Upper lobe of left lung (tissue), 6 donors: ENCODE measurements at places on chromosomes 1 and 21. TPM values are rescaled to one million over a fixed set of nuclear protein-coding genes. Genes with fewer than 3 reads are reported as not detected.
A peak's percentile ranks its signal among the peaks of the same experiment; 100 is the strongest.

DNA sequence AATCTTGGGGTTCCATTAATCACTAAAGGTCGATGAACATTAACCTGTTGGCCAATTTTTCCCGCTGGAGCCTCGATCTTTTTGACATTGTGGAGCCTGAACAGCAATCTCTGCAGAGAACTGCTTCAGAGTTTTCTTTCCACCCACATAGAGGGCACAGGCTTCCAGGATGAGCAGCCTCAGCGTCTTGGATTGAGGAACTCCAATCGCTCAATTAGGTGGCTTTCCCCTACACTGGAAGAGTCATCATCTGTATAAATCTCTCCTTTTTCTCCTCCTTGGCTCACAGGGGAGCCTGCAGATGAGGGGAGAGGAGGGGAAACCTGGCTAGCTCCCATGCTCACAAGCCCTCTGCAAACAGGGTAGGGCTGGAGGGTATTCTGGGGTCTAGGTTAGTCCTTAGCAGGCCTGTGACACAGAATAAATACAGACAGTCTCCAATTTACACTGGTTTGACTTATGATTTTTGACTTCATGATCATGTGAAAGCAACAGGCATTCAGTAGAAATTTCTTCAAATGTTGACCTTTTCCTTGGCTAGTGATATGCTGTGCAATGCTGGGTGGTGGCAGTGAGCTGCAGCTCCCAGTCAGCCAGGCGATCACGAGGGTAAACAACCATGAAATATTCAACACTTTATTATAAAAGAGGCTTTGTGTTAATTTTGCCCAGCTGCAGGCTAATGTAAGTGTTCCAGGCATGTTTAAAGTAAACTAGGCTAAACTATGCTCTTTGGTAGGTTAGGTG lies 80.8 kb downstream of the PGBD5 start:
- no peak for DNase-seq
- no peaks in the 10 kb centered on the region for H3K4me1 ChIP-seq
- no peaks in the 10 kb centered on the region for H3K36me3 ChIP-seq
- H3K4me3 ChIP-seq = no peak overlapping the region

- no peaks in the 10 kb centered on the region for H3K27me3 ChIP-seq
- H3K36me3 ChIP-seq = no peaks in the 10 kb centered on the region
- H3K4me3 ChIP-seq = no peak overlapping the region
- no peaks in the 10 kb centered on the region for H3K4me1 ChIP-seq
- no peak for DNase-seq
These were observed 144.0 kb downstream of the CNIH3 start for GRCh38 chr1:224760163-224760562.

GRCh38 chr1:91891454-91891853 lies 5.5 kb upstream of the TGFBR3 start:
- peaks cover 4% of the 10 kb centered on the region for H3K4me1 ChIP-seq
- H3K27me3 ChIP-seq = no peaks in the 10 kb centered on the region
- H3K4me3 ChIP-seq = no peak overlapping the region
- no peak for DNase-seq
- H3K36me3 ChIP-seq = no peaks in the 10 kb centered on the region

- DNase-seq = no peak
- H3K36me3 ChIP-seq = peaks cover 6% of the 10 kb centered on the region
- H3K4me3 ChIP-seq = no peak overlapping the region
- no peaks in the 10 kb centered on the region for H3K27me3 ChIP-seq
These were observed 18.1 kb upstream of the PGD start for GRCh38 chr1:10380594-10381275.

DNA sequence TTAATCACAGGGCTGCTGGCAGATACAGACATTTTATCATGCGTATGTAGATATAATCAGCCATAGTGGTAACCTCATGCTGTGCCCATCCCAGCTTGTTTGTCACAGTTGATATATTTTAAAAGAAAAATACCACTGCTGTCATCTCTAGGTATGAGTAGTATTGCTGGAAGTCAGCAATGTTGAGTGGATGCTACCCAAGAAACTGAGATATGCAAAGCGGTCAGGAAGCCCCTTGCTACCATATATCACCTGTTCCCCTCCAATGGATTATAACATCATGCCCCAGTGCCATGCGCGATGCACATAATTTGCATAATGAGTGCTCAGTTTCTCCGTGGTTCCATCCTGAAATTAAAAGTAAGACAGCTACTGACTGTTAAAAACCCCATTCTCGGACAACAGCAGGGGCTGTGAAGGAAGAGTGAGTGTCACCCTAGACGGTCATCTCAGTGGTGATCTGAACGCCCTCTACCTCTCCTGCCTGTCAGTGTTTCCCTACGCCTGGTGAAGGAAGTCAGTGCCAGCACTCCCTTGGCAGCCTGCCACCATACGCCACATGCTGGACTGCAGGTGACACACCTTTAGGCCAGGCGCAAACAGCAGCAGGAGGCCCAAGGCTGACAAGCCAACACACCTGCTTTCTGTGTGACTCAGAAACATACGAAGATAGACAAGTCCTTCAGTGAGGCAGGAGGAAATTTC lies 2.7 kb downstream of the IL10RB start:
- H3K27ac ChIP-seq = peak overlapping the region; percentile 52
- no peak for DNase-seq
- H3K27me3 ChIP-seq = no peaks in the 10 kb centered on the region

GRCh38 chr1:5830771-5831599 lies 161.2 kb downstream of the NPHP4 start:
- no peaks in the 10 kb centered on the region for H3K36me3 ChIP-seq
- H3K4me3 ChIP-seq = no peak overlapping the region
- H3K27me3 ChIP-seq = no peaks in the 10 kb centered on the region
- DNase-seq = peak; percentile 50
- H3K27ac ChIP-seq = no peak overlapping the region

GRCh38 chr1:32873484-32873883 lies 2.8 kb upstream of the FNDC5 start:
- DNase-seq = no peak
- peaks cover 16% of the 10 kb centered on the region for H3K27me3 ChIP-seq
- no peaks in the 10 kb centered on the region for H3K36me3 ChIP-seq
- H3K4me3 ChIP-seq = no peak overlapping the region
- peaks cover 30% of the 10 kb centered on the region for H3K4me1 ChIP-seq

- H3K27me3 ChIP-seq = no peaks in the 10 kb centered on the region
- peaks cover 15% of the 10 kb centered on the region for H3K4me1 ChIP-seq
- peaks cover 19% of the 10 kb centered on the region for H3K36me3 ChIP-seq
- no peak overlapping the region for H3K4me3 ChIP-seq
- no peak for DNase-seq
These were observed 41.1 kb downstream of the IL6R start for GRCh38 chr1:154446292-154446691.

- no peak for DNase-seq
- no peak overlapping the region for H3K4me3 ChIP-seq
- H3K27ac ChIP-seq = no peak overlapping the region
- peaks cover 92% of the 10 kb centered on the region for H3K36me3 ChIP-seq
- no peaks in the 10 kb centered on the region for H3K4me1 ChIP-seq
These were observed 16.0 kb downstream of the ELK4 start for GRCh38 chr1:205615789-205616188.

GRCh38 chr21:24941316-24942185 lies 665.7 kb downstream of the MRPL39 start:
- no peak overlapping the region for H3K27ac ChIP-seq
- DNase-seq = no peak
- no peaks in the 10 kb centered on the region for H3K36me3 ChIP-seq
- no peaks in the 10 kb centered on the region for H3K27me3 ChIP-seq
- H3K4me1 ChIP-seq = no peaks in the 10 kb centered on the region
- no peak overlapping the region for H3K4me3 ChIP-seq

DNA sequence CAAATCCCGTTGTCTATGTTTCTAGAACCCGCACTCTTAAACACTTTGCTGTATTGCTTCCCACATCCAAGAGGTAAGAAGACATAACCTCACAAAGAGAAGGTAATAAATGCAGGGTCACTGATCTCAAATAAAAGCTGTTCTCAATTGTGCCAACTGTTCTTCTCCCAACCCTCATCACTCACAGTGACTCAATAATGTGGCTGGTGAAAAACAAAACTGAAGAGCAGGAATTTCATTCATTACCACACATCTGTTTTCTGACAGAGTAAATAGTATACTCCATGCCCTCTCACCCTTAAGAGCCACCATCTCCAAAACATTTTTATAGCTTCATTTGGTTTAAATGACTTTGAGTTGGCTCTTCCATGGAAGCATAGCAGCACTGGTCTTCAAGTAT lies 6.2 kb upstream of the ERICH3 start:
- H3K27me3 ChIP-seq = no peaks in the 10 kb centered on the region
- H3K27ac ChIP-seq = no peak overlapping the region
- H3K36me3 ChIP-seq = no peaks in the 10 kb centered on the region
- no peaks in the 10 kb centered on the region for H3K4me1 ChIP-seq
- DNase-seq = no peak

DNA sequence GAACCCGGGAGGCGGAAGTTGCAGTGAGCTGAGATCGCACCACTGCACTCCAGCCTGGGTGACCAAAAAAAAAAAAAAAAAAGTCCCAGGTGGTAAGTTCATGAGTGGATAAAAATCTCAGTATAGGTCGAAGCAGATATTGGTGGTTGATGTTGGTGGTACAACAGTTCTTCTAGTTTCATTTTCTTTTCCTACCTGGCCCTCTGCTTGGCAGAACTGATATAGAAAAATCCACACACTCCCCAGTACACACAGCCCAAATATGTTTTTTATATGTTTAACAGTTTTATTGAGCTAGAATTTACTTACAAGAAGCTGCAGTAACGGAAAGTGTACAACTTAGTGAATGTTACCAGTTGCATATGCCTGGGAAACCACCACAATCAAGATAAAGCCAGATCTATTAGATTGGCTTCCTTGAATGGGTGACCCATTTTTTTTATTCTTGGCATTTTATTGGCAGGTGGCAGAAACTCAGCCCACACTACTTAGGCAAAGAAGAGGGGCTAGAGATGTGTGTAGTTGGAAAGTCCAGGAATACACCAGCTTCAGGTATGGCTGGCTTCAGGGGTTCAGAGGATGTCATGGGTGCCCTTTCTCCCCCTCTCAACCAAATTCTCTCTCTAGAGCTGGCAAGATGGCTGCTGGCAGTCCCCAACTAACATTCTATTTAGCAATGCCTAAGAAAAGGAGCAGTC lies 118.3 kb upstream of the SLC25A33 start:
- peaks cover 4% of the 10 kb centered on the region for H3K4me1 ChIP-seq
- H3K36me3 ChIP-seq = no peaks in the 10 kb centered on the region
- H3K4me3 ChIP-seq = no peak overlapping the region
- no peak overlapping the region for H3K27ac ChIP-seq
- no peak for DNase-seq
- no peaks in the 10 kb centered on the region for H3K27me3 ChIP-seq

DNA sequence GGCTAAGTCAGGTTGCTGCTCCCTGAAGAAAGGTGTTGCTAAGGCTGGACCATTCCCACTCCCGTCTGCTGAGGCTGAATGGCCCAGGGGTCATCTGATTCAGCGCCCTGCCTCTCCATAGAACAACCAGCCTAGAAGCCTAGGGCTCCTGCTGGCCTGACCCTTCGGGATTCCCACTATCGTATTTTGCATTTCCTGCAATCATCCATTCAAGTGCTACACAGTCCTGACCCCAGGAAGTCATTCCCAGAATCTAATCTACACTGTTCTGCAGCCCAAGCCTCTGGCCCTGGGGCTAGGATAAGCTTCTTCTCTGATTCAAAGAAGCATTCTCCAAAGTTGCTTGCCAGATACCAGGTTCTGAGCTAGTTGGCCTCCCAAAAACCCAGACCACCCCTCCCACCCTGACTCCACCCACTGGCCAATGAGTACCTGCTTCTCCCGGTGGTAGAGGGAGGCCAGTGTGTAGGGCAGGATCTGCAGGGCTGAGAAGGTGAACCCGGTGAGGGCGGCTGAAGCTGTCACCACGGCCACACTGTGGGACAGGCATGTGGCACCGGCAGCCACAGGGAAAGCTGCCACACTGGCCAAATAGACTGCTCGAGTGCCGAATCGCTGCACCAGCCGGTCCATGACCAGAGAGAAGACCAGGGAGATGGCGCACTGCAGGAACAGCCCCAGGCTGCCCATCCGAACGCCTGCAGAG lies 18.7 kb downstream of the SLC45A3 start:
- H3K36me3 ChIP-seq = no peaks in the 10 kb centered on the region
- H3K4me1 ChIP-seq = no peaks in the 10 kb centered on the region
- DNase-seq = no peak
- H3K27ac ChIP-seq = no peak overlapping the region

DNA sequence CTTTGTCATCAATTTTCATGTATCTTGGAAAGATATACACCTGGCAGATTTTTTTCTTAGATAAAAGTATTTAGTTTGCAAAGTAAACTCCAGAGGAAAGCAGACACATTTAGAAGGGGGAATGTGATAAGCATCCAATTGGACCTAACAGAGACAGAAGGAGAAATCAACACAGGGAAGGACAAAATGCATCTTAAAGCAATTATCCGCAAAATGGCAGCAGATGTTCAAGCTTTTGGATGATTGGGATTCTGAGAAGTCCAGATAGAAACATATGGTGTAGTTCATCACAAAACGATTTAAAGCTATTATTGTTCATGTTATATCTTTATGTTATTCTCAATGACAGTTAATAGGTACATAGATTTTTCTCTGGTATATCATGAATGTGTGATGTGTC lies 1153.1 kb upstream of the B3GALT2 start:
- H3K27me3 ChIP-seq = no peaks in the 10 kb centered on the region
- H3K4me3 ChIP-seq = no peak overlapping the region
- no peaks in the 10 kb centered on the region for H3K36me3 ChIP-seq

GRCh38 chr1:214791961-214792360 lies 189.0 kb downstream of the CENPF start:
- H3K27ac ChIP-seq = no peak overlapping the region
- no peak for DNase-seq
- H3K36me3 ChIP-seq = no peaks in the 10 kb centered on the region
- H3K4me1 ChIP-seq = no peaks in the 10 kb centered on the region

DNA sequence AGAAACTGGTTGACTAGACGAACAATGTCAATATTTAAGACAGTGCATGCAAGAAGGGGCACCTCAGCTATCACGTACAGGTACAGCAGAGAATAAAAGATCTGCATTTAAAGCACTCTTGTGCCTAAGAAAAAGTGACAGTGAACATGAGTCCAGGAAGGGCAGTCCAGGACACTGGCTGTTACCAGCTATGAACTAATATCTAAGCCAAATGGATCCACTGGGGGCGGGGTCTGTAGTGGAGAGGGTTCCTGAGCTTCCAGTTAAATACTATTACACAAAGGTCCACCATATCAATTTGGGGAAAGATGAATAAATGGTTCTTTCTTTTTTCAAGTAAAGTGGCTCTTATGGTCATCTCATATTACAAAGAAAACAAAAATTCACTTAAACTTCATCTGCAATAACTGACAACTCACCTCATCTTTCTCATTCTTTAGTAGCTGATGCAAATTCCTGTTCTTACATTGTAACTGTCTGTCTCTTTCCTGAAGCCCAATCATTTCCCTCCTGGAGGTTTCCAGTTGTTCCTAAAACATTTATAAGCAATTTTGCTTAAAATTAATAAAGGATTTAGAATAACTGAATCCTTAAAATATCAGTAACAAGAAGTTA lies 24.5 kb downstream of the SSX2IP start:
- H3K4me3 ChIP-seq = no peak overlapping the region
- H3K27ac ChIP-seq = no peak overlapping the region
- no peak for DNase-seq
- no peaks in the 10 kb centered on the region for H3K36me3 ChIP-seq
- H3K4me1 ChIP-seq = no peaks in the 10 kb centered on the region
- H3K27me3 ChIP-seq = no peaks in the 10 kb centered on the region

HYI gene
- total RNA-seq = 113 TPM

TOE1 gene
- 16.6 TPM for total RNA-seq

DESI2 gene
- total RNA-seq = 54.7 TPM

ADCY10 gene
- total RNA-seq = not detected

OR2L2 gene
- total RNA-seq = not detected

CLIC6 gene
- 14.8 TPM for total RNA-seq

SLC44A3 gene
- total RNA-seq = 6.3 TPM
